ENCODE measurements at places on chromosomes 5 and 9.

- DNase-seq: no peak
These were observed 329.3 kb downstream of the PIK3R1 start for GRCh38 chr5:68544648-68545552.

DNA sequence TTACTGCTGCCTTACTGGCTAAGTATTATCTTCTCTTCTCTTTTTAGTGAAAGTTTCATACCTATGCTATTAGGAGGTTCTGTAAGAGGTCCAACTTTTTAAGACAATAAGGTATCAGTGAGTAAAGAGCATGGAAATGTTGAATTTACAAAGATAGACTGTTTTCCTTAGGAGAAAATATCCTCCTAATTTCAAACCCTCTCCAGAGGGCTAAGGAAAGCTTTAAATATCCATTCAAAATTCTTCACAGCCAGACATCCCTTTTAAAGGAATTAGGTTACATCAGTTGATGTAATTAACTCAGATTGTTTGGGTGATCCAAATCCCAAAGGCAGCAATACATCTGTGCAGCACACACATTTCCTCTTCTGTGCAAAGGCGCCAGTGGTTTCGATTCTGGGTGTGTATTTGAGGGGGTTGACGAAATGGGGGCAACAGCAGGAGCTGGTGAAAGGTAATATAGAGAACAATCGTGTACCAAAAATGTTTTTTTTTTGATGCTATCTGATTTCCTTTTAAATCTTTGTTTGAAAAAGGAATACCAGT is 273.8 kb upstream of the RPS23 start:
- DNase-seq: no peak

- DNase-seq: peak; percentile 67
These were observed at the start of gene SLC12A7 for GRCh38 chr5:1111727-1112289. Gene SLC12A7, minus strand, starts transcription at chr5:1112063. Its CDS starts 72 bp downstream, at chr5:1111991.

GRCh38 chr9:25716220-25716872 is 38.1 kb upstream of the TUSC1 start:
- DNase-seq: no peak

DNA sequence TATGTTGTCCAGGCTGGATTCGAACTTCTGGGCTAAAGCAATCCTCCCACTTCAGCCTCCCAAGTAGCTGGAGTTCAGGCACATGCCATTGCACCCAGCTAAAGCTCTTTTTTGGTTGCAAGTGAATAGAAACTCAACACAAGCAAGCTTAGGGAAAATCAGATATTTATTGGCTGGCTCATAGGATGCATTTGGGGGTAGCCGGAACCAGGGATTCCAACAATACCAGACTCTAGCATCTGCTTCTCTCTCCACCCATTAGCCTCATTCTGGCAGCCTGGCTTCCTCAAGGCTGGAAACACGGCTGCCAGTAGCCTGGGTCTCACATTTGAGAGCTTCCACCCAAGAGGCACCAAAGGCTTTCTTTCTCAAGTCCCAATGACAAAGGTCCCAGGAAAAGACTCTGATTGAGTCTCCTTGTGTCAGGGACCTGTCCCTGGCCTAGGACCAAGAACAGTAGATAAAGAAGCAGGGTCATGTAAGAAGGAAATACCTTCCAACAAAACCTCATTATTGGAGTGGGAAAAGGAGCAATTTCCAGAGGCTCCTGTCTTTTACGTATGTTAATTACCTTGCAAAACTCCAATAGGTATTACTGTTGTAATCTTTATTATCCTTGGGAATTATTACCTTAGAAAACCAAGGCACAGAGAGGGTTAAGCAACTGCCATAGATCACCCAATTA is 23.0 kb upstream of the B4GALT1 start:
- DNase-seq: no peak

GRCh38 chr5:95925378-95925744 is 36.3 kb downstream of the ELL2 start:
- no peak for DNase-seq

- no peak for DNase-seq
These were observed 12.4 kb upstream of the FSD1L start for GRCh38 chr9:105435453-105435852.
